ENCODE measurements at places on chromosomes 13 and 19.
A peak's percentile ranks its signal among the peaks of the same experiment; 100 is the strongest.

- DNase-seq = no peak
Measured at GRCh38 chr13:84025824-84026223, 143.6 kb upstream of the SLITRK1 start.

- DNase-seq = peak; percentile 50
Measured at GRCh38 chr19:1860821-1861598, 2.4 kb downstream of the KLF16 start.

DNA sequence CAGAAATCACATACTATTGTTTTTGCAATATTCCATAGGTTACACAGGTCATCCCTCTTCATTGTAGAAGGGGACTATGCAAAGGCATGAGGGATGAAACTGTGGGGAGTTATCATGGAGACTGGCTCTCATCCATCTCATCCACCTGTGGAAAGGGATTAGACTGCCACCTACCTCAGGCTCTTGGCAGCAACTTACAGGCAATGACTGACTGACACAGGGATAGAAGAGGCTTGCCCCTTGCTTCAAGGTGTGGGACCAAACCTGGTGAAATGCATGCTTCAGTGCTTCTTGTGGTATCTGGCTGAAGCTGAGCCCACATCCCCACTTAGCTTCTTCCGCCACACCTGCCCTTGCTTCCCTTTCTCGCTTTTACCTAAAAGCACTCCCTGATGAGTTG, 341.3 kb downstream of the GPC5 start:
- no peak for DNase-seq

DNA sequence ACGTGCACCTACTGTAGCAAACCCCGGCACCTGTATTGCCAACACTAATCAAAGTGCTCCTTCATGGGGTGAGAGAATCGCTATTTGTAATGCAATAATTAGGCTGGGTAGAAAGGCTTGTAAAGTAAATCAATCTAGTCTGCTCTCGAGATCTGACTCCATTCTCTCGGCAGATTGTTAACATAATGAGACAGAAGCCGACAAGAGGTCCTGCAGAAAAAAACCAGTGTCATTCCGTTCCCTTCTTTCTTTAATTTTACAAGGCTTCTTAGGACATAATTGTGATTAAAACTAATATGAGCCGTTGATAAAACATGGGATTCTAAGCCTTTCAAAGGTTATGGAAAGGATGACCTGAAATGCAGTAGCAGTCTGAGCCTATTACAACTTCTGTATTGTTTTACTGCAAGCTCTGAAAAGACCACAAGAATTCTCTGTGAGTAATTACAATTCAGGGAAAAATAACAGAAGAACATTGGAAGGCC, 530.0 kb downstream of the PCDH9 start:
- DNase-seq = no peak

DNA sequence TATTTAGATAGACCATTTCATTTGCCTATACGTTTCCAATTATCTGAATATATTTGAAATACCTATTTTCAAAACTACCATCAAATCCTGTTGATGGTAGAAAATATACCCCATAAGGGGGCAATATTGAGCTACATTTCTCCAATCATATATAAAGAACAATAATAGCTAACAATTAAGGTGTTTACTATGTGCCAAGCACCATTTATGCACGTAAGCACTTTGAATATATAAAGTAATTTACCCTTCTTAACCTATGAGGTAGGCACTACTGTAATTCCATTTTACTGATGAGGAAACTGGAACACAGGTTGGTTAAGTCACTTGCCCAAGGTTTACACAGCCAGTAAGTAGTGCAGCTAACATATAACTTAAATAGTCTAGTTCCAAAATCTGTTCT, 79.2 kb downstream of the UBL3 start:
- DNase-seq = peak; percentile 22

GRCh38 chr13:110499621-110500281, 61.8 kb downstream of the RAB20 start:
- peak; percentile 92 for DNase-seq

DNA sequence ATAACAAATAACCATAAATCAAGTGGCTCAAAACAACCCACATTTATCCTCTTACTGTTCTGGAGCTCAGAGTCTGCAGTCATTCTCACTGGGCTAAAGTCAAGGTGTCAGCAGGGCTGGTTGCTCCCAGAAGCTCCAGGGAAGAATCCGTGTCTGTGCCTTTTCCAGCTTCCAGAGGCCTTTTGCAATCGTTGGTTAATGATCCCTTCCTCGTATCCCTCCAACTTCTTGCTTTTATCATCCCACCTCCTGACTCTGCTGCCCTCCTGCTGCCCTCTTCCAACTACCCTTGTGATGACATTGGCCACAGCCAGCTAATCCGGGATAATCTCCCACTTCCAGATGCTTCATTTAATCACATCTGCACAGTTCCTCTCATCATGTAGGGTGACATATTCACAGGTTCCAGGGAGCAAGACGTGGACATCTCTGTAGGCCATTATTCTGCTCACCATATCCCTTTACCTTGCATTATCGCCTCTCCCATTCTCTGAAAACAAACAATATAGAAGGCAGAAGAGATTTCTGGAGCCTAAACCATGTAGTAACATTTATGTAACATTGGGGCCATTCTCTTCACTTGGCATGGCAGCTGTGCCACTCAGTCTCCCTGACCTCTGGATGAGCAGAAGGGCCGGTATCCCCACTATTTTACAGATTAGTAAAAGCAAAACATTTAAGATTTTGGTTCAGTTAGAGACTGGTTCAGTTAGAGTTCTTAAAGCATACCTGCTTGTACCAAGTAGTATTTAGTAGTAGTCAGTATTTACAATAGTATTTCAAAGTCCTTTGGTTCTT, 53.5 kb downstream of the RFC3 start:
- peak; percentile 4 for DNase-seq

DNA sequence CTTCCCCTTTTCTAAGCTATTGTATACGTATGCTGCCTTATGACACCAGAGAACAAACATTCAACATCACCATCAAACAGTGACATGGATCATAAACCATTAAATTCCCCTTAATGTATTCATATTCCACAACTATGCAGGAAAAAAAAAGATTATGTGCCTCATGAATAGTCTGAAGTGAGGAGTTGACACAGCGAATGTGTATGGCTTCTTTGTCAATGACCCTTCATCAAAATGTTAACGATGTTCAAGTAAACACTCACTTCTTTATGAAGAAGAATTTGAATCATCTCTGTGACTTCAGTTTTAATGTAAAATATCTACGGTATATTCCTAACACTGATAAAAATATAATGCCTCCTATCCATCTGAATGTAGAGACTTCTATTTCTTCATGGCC, 44.6 kb downstream of the SMAD9 start:
- no peak for DNase-seq

DNA sequence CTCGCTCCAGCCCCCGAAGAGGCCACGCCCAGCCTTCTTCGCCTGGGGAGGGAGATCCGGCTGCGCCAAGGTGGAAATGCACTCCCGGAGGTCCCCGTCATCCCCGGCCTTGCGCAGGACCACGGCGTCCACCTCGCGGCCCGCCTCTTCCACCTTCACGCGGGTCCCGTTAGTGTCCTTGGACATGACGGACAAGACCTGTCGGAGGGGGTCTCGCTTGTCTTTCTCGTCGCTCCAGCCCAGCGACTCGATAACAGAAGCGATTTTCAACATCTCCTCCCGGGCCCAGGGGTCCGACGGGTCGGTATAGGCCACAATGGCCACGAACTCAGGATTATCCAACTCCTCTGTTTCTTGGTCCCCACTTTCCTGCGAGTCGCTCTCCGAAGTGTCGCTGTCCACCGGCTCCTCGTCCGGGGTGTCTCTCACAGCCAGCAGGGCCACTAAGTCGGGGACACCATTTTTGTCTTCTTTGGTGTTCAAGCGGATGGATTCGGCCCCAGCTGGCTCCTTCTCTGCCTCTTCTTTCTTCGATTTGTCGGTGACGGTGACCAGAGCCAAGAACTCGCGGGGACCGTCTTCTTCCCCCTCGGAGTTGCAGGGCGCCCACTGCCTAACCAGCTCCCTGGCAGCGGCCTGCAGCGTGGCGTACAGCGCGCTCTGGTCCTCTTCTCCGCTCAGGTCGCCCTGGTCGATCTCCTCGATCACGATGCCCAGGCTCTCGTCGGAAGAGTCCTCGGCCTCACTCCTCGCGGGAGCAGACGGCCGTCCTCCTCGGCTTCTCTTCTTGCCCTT, 1.3 kb downstream of the PNMA8B start:
- no peak for DNase-seq

DNA sequence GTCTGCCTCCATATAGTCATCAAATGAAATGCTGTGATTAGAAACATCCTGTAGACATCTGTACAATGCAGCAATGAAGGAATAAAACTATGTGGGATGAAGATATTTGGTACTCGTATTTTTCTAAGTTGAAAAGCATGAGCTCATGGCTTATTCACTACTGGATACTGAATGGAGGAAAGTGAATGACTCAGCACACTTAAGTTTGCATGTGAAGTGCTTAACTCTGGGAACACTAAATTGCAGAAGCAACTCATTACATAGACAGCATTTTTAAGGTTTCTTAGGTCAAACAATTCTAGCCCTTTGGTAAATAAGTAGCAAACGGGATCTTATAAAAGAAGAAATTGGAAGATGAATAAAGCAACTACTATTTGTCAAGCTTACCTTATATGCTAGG, 429.0 kb upstream of the MIR17HG start:
- DNase-seq = no peak

DNA sequence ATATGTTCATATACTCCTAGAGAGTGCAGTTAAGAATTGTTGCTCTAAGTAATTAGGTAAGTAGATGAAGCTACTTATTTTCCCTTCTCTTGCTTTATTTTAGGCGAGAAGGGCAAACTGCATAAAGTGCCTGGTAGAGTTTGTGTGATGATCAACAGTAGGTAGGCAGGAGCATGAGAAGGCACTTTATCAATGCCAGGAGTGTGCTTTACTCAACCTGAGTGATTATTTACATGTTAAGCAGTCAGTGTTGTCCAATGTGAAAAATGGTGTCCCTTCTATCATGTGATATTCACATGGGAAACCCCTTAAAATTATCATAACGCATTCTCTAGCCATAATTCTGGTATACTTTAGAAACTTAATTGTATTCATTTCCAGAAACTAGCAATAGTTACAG, 294.0 kb downstream of the ITGBL1 start:
- no peak for DNase-seq

DNA sequence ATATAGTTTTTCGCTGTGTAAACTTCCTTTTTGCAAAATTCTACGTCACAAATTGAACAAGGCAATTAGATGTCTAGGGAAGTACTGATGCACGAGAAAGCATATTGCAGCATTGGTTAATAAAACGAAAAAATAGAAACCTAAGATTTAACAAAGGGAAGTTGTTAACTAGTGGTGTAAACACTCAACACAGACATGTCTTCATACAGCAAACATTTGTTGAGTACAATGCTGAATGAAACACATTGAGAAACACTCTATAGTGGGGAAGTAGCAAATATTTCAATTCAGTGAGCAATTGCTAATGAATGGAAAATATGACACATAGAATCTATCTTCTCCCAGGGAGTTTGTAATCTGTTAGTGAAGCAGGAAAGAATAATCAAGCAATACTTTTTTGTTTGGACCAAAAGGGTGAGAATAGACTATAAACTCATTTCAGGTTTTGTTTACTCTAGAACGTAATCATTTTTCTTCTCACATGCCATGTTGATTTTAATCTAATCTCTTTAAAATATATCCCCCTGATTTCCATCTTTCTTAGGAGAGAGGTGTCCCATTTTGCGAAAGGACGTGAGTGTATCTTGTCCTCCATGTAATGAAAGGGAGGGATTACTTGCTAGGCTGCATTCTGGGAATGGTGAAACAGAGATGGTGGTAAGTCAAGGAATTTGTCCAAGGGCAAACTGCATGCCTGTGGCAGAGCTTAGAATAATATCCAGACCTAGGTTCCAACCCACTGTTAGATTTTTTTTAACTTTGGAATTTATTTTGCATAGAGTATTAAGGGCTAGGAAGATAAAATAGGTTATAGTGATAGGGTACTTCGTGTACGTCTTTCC, 1.7 kb upstream of the ANKRD10 start:
- no peak for DNase-seq

- no peak for DNase-seq
Measured at GRCh38 chr19:3966051-3967017, 4.6 kb downstream of the DAPK3 start.

- DNase-seq = no peak
Measured at GRCh38 chr13:50286324-50286723, 271.1 kb downstream of the KCNRG start.

DNA sequence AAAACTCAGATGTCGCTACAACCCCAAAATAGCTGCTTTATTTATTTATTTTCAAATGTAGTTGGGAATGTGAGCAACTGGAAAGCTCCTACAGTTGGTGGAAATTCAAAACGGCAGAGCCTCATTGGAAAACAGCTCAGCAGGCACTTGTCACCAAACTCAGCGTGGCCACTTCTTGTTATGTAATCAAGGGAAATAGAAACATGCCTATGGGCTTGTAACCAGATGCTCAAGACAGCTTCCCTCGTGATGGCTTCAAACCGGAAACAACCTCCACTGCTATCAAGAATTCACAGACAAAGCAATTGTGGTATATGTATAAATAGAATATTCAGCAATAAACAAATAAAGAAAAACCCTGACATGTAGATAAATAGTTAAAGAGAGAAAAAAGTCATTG, 627.8 kb upstream of the SLC10A2 start:
- DNase-seq = no peak

DNA sequence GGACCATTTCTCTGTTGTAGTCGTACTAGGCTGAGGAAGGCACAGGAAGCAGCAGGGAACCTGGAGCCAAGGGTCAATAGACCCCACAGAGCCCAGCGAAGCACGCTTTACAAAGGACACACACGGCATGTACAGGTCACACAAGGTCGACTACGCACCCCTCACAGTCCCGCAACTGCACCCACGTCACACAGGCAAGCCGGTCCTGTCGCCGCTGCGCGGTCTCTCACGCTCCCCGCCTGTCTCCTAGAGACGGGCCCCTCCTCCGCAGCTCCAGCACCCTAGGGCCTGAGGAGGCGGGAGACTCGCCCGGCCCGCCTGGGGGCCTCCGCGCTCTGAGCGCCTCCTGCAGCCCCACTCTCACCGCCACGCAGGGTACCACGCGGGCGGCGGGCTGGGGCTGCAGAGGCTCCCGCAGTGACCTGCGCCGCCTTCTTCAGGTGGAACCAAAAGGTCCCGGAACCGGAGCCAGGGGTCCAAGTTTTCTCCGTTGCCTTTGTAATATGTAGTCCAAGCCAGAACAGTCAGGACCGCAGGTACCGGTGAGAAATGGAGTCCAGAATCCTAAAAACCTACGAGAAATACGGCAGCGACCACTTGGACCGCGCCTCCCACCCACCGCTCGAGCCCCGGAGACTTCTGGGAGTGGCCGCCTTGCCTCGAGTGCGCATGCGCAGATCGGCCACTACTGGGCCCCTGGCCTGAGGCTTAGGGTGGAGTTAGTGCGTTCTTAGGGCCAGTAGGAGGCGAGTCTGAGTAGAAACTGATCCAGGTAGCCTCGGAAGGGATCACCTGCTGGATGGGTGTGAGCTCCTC, at the start of gene ZNF607:
ZNF607 (minus strand) TSS at position 651 of the 816 bp plus-strand sequence. CDS start 8,143 bp downstream, outside the sequence.
- peak; percentile 75 for DNase-seq

DNA sequence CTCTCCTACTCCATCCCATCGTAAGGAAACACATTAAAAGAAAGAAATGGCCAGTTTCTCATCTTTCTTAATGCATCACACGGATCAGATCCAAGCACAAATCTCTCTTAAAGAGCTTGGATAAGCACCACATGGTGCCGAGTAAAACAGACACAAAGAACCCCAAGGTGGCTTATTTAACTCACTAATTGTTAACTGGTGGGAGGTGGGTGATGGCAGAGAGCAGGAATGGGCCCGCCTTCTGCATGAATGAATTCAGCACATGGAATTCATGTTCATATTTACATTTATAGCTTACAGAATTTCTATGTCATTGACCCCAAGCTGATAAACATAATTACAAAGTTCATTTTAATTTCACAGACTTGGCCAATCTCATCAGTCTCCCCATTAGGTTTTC, 89.9 kb downstream of the MZT1 start:
- no peak for DNase-seq

GRCh38 chr19:12137221-12137940, 2.8 kb downstream of the ZNF20 start:
- DNase-seq = no peak

All from NCI-H524 treated with DMSO at 0.1 percent for 48 hours (cell line).